ENCODE measurements at places on chromosomes 4 and X.

- no peak for DNase-seq
These were observed 337.7 kb downstream of the PCDH19 start for GRCh38 chrX:100072336-100072735.

DNA sequence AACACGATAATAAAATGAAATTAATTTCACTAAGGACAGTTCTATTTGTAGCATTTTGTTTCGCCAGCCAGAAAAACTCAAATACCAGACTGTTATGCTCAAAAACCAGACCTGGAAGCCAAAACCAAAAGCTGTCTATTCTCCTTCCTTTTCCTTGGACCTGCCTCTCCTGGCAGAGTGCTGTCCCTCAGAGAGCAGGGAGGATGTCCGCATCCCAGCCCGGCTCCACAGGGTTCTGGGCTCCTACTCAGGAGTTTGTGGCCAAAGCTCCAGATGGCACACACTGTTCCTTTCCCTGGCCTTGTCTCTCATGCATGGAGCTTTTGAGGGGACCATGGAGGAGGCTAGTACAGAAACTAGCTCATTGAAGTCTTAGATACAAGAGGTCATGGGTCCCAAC is 41.9 kb upstream of the C1QTNF7 start:
- no peak for DNase-seq

DNA sequence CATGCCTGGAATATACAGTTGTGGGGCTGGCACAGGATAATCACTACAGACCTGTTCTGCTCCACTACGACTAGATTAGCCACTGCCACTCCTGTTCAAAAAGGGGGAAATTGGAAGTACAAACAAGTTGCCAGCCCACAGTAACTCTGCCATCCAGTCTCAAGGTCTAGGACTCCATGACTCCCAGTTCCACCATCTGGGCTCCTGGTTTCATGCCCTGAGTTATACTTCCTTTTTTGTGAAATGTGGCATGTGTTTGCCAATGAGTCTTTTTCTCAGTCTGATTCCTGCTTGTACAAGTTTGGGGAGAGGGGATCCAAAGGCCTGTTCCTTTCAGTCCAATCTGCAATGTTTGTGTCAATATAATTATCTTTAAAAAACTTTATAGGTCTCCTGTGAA is 1.0 kb upstream of the BLOC1S4 start:
- DNase-seq: no peak

GRCh38 chrX:12985331-12985730 is 10.4 kb downstream of the TMSB4X start:
- DNase-seq: no peak

- DNase-seq: no peak
These were observed 914.2 kb upstream of the PCDH7 start for GRCh38 chr4:29805916-29806480.

DNA sequence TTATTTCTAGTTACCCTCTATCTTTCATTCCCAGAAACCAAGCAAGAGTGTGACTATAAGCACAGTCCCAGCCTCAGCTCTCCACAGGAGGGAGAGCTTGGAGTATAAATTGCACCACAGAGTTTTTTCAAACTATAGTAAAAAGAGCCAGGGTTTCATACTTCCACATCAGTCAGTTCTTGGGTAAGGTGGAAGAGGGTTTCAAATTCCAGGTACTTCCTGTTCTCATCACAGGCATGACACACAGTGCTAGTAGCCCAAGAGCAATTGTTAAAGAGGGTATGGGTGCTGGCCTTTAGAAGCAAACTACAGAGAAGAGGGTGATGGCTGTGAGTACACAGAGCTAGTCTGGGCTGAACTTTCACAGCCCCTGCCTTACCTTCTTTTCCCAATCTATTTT is 5.7 kb upstream of the IL1RAPL1 start:
- no peak for DNase-seq

GRCh38 chr4:4461850-4462249 is 74.9 kb downstream of the NSG1 start:
- DNase-seq: no peak

DNA sequence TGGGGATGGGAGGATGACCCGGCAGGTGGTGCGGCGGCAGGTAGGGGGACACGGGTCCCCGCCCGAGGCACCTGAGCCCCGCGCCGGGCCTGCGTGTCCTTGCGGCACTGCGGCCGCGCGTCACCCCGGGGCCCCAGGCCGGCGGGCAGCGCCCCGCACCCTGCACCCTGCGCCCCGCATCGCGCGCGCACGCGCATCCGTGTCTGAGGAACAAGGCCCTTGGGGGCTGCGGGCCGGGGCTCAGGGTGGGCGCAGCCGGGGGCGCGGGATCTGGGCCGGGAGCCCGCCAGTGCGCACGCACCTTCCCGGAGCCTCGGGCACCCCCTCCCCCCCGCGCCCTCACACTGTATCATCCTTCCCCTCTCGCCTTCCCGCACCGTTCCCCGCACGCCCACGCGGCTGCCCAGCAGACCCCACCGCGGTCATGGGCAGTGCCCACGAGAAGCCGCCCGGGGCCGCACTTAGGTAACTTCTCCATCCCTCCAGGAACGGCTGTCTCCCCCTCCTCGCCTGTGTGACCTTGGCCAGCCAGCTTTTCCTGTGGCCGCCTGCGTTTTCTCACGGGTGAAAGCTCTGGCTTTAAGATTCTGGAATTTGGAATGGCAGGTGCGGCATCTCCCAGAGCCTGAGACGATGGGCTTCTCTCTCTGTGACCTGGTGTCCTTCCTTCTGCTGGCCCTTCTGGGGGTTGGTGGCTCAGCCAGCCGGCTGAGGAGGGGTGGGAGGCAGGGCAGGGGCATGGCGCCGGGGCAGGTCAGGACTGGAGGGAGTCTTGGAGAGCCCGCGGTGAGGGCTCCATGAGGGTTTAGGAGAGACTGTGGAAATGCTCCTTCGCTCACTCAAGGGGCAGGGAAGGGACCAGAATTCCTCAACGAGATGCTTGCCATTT is 748 bp downstream of the ATP2B3 start:
- no peak for DNase-seq

GRCh38 chrX:10086676-10087075 is 70.1 kb upstream of the CLCN4 start:
- no peak for DNase-seq

GRCh38 chr4:119493419-119493818 is 135.2 kb downstream of the PDE5A start:
- DNase-seq: peak; percentile 10

- no peak for DNase-seq
These were observed 40.1 kb downstream of the PRIMPOL start for GRCh38 chr4:184689681-184690080.

GRCh38 chr4:82519776-82520175 is 42.0 kb downstream of the TMEM150C start:
- no peak for DNase-seq

GRCh38 chr4:164943192-164943591 is 34.3 kb downstream of the TRIM61 start:
- DNase-seq: no peak

- no peak for DNase-seq
These were observed 152.6 kb upstream of the HAND2 start for GRCh38 chr4:173682609-173683008.

GRCh38 chr4:47713129-47713834 is 124.6 kb downstream of the CORIN start:
- DNase-seq: no peak

DNA sequence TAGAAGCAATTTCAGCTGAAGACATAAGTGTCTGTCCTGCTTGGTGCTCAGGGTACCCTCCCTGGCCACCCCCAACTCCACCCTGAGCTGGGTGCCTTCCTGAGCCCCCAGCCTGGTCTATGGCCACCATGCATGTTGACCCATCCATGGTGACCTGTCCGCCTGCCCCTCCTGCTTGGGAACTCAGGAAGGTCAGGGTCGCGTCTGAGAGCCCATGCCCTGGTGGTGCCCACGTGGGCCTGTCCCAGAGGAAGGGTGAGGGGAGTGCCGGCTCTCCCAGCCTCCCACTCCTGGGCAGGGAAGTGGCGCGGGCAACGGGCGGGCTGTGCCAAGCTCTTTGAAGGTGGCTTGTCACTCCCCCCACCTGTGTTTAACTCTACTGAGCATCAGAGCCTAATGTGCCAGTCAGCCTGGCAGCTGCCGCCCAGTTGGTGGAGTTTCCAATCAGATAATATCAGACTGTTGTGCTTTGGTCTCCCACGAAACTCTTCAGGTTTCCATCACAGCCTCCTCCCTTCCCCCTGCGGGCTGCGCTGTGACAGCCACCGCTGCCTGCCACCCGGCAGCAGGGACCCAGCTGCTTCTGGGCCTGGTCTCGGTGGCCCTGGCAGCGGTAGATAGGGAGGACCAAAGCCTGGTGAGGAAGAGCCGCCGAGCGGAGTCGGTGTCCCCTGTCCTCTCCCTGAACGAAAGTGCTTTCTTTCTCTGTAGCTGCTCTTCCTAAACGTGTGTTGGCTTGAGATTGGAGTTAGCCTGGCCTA is 4.8 kb downstream of the SH3BP2 start:
- DNase-seq: peak; percentile 10

DNA sequence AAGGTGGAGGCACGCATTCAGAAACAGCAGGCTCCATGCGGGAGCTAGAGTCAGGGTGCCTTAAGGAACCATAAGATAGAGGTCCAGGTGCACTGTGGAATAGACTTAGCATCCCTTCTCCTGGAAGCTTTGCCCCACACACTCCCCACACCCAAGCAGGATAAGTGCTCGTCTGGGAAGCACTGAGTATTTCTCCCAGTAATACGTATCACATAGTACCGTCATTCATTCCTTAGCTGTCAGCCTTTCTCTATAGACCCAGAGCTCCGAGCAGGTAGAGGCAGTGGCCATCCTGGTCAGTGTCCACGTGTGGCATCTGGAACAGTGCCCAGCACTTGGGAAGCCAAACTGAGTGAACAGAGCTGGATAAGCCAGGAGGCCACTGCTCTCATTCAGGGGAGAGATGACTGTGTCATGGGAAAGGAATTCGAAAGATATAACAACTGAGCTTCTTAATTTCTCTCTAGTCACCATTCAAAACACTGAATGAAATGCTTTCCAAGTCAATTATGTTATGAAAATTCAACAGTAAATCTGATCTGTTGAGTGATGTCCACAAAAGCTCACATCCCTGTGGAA is 9.9 kb downstream of the APBB2 start:
- DNase-seq: no peak

DNA sequence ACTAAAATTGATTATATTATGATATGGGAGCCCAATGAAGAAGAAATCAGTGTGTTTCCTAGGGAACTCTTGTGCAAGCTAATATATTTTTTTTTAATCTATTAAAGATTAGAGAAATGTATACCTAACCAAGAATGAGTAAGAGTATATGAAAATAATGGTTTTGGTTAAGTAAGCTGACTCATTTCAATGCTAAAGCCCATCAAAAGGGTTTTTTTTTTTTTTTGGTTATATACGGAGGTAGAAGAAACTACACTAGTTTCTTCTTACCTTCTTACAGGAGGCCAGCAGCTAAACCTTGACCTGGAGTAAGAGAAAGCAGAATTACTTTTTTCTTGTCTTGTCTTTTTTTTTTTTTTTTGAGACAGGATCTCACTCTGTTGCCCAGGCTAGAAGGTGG is 27.5 kb downstream of the RUFY3 start:
- no peak for DNase-seq

- no peak for DNase-seq
These were observed 1022.4 kb upstream of the DIAPH2 start for GRCh38 chrX:95662200-95662599.

DNA sequence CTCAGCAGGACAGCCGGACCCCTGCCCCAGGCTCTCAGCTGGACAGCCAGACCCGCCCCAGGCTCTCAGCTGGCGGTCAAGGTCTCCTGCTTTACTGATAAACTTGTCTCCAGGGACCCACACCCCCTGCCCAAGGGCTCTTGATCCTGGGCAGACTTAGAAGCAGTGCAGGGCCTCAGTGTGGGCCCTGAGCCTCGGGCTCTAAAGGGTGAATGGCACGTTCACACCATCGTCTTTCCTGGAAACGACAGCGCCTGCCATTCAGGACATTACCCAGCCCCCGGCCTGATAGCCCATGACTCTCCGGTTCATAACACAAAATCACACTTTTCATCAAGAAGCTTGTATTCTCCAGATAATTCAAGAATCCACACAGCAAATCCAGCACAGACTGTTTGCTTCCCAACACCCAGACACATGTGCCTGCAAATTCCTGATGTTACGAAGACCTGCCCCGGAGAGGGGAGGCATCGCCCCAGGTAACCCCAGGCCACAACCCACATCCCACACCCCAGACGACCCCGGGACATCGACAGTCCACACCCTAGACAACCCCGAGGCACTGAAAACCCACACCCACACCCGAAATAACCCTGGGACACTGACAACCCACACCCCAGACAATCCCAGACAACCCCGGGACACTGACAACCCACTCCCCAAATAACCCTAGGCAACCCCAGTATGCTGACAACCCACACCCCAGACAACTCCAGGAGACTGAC is 136.8 kb downstream of the FAM53A start:
- DNase-seq: no peak

DNA sequence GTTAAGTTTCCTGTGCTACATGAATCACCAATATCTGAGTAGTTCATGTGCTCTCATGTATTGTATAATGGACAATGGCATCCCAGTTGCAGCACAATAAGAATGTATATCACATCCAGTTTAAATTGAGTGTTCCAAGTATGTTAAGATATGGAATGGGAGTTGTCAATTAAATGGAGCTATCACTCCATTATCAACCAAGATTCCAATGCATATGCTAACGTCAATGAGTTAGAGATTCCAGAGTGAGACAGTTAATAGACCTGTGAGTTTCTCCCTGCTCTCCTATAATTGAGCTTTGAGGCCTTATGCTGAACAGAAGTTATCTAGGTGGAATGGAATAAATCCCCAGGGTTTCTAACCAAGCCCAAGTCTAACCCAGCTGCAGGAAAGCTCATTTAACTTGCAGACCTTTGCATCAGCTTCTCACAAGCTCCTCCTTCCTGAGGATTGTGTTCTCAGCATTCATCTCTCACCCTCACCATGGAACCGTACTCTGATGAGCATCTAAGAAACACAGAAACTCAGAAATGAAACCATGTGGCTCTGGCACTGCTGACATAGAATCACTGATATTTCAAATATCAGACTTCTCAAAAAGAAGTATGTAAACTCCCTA is 84.8 kb downstream of the TIGD2 start:
- DNase-seq: no peak

DNA sequence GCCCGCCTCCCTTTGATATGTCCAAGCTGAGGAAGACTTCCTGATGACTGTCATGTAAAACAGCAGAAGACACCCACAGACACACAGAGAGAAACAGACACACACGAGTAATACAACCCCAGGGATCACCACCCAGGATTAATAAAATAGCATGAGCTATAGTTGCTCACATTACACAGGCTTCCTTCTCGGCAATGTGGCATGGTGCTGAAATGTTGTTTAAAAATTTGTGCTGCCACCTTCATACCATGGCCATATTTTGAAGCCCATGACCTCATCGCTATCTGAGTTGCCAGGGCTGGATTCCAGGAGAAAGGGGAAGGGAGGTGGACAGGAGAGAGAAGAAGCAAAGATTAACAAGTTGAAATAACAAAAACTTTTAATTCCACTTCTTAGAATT is 111.7 kb downstream of the SYNPO2 start:
- no peak for DNase-seq
